CD8-positive, alpha-beta memory T cell (primary cell): ENCODE measurements at places on chromosomes 3 and 15.

- no peak for DNase-seq
Observed at GRCh38 chr3:69865925-69866679, 126.8 kb downstream of the MITF start.

GRCh38 chr3:132205609-132206008 lies 111.6 kb upstream of the ACP3 start:
- DNase-seq, result no peak

DNA sequence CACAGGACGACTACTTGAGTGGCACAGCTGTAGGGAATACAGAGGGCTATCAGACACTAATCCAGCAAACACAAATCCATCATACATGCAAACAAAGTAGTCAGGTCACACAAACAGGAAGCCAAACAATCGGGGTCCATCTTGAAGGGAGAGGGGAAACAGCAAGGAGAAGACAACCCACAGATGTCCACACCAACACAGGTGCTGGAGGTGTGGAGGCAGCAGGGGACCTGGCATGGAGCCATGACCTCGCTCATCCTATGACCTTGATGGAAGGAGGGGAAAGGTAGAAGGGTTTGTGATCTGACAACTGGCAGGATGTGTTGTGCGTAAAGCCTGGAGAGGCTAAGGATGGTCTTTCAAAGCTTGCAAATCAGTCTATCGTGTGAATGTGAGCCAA lies 39.9 kb upstream of the SKOR1 start:
- DNase-seq, result no peak

DNA sequence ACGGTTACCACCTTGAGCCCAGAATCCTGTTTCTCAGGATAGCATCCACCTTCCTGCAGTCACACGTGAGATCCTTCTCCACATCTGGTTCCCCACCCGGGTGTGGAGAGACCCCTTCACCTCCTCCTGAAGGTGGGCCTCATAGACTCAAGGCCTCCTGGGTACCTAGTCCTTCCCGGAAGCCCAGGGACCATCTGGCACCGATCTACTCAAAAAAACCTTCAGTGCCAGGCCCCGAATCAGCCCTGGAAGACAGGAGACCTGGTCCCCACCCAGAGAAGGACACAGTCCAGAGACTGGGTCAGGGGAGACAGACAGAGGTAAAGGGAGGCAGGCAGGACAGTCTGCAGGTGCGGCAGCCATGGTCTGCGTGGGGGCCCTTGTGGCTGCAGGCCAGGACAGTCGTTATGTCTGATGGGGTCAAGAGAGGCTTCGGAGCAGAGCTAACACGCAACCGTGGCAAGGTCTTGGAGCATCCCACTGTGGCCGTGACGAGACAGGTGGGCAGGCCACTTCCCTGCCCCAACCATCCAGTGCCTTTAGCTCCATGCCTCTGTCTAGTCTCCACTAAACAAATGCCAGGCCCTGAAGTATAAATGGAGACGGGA lies 112.2 kb upstream of the ABHD17C start:
- DNase-seq, result no peak

DNA sequence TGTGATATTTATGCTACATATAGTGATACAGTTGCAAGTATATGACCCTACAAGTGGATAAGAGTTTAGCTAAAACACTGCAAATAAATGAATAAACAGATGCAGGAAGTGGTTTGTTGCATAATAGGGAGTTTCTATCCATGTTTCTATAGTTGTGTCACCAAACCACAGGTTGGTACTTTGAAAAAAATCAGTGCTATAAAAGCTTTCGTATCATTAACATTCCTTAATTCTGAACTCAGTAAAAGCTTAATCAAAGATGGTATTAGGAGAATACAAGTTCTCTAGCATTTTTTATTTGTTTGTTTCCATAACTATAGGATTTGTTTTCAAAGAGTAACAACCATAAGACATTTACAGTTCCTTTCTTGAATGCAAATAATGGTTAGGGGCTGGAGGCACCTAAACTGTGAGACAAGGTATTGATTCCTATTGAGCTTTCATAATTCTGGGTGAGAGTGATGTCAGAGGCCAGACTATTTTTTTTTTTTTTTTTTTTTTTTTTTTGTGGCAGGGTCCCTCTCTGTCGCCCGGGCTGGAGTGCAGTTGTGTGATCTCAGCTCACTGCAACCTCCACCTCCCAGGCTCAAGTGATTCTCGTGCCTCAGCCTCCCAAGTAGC lies 29.6 kb downstream of the CPOX start:
- DNase-seq, result no peak

GRCh38 chr3:154904328-154904727 lies 175.8 kb upstream of the MME start:
- no peak for DNase-seq

GRCh38 chr3:43248185-43248583 lies 38.2 kb upstream of the SNRK start:
- no peak for DNase-seq

DNA sequence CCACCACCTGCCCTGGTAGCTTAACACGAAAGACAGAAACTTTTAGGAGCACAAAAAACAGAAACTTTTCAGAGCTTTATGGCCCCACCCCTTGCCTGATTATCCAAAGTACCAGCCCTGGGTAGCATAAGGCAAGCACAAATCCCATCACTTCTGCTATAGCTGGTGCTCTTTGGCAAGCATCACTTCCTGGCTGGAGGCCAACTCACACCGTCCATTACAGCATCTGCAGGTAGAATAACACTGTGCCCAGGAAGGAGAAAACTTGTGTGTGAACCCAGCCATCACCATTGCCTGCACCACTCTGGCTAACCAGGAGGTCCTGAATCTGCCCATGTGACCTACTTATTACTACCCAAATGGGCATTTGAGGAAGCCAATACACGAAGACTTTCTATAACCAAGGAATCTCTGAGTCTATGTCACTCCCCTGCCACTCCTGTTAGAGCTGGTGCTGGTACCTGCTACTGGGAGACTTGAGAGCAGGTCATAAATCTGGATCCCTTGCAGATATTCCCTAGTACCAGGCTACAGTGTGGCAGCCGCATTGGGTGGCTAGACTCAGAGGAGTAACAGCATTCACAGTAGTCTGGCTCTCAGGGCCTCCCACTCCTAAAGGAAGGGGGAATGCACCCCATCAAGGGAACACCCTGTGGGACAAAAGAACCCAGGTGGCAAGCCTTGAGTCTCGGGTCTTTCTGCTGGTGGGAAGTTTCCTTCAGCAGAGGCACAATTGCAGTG lies 73.3 kb upstream of the AKAP13 start:
- DNase-seq, result no peak

DNA sequence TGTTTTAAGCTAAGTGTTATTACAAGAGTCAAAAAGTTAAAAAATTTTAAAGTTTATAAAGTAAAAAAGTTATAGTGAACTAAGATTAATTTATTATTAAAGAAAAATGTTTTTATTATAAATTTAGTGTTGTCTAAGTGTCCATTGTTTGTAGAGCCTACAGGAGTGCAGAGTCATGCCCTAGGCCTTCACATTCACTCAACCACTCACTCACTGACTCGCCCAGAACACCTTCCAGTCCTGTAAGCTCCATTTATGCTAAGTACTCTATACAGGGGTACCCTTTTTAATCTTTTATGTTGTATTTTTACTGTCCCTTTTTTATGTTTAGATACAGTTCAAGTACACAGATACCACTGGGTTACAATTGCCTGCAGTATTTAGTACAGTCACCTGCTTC lies 37.2 kb downstream of the EEFSEC start:
- no peak for DNase-seq

DNA sequence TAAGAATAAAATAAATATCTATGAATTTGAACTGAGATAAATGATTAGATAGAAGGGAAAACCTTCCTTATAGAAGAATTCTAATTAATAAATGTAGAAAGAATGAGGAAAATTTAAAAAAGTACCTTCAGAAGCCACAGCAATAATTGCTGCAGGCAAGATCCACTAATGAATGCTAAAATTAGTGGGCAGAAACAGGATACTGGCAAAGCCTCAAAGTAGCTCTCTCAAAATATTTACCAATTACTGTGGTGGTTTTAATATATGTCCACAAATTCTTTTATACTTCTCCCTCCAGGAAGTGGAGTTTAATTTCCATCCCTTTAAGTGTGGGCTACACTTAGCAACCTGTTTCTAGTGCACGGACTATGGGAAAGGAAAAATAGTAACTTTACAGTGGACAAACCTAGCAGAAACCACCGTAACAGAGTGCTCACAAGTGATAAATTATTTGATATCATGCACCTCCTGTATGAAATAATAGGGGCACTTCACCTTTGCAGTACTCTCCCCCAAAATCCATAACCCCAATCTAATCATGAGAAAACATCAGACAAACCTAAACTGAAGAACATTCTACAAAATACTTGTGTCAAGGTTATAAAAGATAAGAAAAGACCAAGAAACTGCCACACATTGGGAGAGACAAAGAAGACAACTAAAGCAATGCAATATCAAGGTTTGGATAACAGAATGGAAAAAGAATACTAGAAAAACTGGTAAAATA lies 6.8 kb downstream of the PEAK1 start:
- DNase-seq, result no peak

GRCh38 chr15:82952158-82953081 lies at the start of gene HOMER2:
TSS of gene HOMER2 (minus strand) at chr15:82952720. CDS start at chr15:82952535, 185 bp downstream.
- DNase-seq, result no peak

GRCh38 chr3:117068301-117068700 lies 358.7 kb downstream of the TUSC7 start:
- no peak for DNase-seq

- DNase-seq, result no peak
Observed at GRCh38 chr15:88482263-88482662, 14.8 kb downstream of the MRPS11 start.
